ENCODE measurements at places on chromosomes 6 and 20.

DNA sequence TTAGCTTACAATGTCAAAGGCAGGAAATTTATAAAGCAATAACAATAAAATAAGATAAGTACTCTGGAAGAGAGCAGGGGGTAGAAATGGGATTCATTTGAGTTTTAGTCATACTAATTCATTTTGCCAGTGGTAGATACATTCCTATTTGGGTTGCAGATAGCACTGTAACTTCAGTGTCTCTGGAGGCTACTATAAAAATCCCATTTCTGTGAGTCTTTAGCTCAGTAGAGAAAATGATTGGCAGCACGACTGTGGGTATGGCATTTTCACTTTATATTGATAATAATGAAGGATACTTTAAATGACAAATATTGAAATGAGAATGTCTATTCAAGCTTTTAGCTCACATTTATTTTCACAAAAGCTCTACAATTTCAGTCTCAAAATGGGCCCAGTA is 93.6 kb downstream of the FHL5 start:
- DNase-seq = no peak

DNA sequence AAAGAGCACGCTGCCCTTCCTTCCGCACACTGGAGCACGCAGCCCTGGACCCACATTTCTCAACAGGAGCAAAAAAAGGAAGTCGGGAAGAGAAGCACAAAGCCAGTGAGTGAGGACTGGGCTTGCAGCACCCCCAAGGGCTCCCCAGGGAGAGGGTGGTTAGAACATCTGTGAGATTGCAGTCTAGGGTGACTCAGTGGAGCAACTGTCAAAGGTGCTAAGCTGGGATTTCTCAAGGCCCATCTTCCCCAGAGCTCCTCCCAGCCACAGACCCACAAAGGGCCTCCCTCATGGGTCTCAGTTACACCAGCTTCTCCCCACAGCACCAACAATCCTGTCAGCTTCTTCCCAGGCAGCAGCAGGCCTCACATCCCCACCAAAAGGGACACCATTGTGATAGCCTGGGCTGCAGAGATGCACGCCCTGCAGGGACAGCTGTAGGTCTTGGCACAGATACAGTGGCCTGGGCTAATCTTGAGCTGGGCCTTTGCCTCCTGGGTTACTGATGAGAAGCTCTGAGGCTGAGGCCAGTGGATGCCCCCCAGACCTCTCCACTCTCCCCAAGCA is 39.6 kb upstream of the CD93 start:
- no peak for DNase-seq

GRCh38 chr6:142786476-142786875 is 158.5 kb downstream of the HIVEP2 start:
- DNase-seq = no peak

DNA sequence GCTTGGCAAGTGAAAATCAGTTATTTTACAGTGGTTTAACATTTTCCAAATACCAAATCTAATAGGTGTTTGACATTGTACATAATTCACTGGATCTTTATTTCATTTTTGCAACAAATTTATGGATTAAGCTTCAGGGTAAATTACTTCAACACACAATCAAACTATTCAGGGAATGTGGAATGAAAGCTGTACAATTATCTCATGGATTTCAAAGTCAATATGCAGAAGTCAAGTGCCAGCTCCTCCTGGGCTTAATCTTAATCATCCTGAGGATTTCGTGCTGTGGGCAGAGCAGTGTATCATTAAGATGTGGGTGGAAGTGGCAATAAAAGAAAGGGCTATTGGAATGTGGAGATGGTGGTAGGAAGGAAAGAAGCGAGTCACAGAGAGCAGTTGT is 548.8 kb downstream of the COL12A1 start:
- no peak for DNase-seq

DNA sequence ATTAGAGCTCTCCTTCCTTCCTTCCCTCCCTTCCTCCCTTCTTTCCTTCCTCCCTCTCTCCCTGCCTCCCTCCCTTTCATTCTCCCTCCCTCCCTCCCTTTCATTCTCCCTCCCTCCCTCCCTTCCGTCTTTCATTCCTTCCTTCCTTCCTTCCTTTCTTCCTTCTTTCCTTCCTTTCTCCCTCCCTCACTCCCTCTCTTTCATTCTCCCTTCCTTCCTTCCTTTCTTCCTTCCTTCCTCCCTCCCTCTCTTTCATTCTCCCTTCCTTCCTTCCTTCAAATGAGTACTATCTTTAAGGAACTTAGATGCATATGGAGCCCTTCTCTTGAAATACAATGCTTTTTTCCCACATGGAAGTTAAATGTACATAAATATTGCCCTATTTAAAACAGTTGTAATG is 20.9 kb upstream of the PTPRK start:
- no peak for DNase-seq

- no peak for DNase-seq
These were observed 47.6 kb downstream of the AGPAT4 start for GRCh38 chr6:161226009-161226964.

DNA sequence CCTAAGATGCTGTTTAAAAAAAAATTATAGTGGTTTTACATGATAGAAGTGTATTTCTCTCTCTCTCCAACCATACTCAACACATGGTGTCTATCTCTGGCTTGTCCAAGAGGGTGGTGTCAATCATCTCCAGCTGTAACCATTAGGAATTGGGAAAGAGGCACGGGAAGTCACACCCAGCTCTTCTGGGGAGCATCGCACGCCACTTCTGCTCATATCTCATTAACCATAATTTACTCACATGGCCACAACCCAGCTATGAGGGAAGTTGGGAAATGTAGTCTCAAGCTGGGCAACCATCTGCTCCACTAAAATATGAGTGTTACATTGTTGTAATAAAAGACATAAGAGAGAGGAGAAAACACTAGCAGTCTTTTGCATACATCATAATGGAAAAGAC is 30.4 kb upstream of the TSHZ2 start:
- no peak for DNase-seq

GRCh38 chr6:77880501-77880900 is 227.7 kb downstream of the MEI4 start:
- no peak for DNase-seq

DNA sequence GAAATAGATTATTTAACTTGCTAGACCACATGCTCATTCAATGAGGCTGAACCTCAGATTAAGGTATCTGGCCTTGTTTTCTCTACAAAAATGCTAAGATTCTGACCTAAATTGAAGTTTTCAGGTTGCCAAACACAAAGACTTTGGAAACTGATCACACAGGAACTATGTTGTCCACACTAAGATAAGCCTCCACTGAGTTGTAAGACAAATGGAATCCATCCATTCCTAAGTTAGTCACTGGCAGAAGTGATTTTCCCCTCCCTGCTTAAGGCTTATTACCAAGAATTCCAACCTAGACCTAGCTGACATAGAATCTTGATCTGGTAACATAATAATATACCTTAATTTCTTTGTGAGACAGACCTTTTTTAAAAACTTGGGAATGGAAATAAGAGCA is 608.1 kb downstream of the TENT5A start:
- no peak for DNase-seq

DNA sequence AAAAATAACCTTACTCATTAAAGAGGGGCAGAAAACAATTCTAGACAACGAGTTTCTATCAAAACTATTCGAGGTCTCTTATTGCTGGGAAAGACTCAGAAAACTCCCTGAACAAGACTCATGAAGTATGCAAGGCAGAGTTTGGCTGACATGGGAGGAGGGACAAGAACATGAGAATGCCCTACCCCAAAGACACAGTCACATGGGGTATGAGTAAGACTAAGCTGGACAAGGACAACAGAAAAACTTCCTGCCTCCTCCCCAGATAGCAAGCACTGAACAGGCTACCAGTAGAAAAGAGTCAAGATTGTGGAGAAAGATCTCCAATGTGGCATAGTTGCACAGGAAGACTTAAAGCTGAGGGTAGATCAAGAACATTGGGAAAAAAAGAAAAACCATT is 39.7 kb upstream of the PHIP start:
- no peak for DNase-seq

DNA sequence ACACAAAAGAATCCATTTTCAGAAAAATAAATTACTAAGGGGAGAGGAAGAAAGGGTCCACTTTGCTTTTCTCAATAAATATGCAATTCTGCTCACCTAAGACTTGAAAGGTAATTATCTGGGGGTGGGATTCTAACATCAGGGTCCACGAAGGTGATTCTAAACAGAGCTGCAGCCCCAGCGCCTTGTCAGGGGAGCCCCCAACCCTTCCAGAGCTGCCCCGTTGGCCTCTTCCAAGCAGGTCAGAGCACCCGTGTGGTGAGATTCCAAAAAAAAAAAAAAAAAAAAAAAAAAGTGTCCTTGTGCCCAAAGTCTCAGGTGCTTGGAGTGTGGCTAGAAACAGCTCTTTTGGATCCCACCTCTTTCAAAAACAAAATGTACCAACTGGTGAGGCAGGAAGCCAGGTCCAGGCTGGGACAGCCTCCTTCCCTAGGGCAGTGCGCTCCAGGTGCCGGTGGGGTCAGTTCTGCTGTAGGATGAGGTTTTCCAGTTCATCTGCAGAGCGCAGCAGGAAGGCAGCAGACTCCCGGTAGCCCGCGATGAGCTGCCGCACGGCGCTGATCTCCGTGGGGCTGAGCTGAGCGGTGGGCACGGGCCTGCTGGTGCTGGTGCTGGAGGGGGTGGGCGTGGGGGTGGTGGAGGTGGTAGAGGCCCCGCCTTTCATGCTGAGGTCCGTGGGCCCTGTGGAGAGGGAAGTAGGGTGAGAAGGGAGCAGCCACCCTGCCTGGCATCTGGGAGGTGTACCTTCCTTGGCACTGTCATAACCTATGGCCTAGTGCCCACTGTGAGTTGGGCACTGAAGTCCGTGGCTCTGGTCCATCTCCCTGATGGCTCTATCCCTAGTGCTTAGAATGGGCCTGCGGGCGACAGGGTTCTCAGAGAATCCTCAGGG is 89.3 kb downstream of the ASXL1 start:
- DNase-seq = no peak

DNA sequence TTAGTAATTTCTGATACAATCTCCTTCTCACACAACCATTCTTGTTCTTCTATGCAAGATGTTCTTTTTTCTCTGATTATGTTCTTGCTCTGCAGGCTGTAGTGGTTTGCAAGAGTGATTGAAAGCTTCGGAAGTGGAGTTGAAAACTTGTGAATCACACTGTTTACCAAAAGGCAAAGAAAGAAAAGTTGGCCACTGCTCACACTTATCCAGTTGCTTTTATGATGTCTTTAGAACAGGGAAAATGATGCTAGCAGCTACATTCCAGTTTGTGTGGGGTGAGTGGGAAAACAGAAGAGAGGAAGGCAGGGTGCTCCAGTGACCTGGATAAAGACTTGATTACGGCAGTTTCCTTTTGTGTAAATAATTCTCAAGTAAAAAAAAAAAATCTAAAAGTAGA is 583.3 kb downstream of the TENT5A start:
- DNase-seq = no peak

- no peak for DNase-seq
These were observed 87.0 kb upstream of the RSPO3 start for GRCh38 chr6:127031511-127031910.

DNA sequence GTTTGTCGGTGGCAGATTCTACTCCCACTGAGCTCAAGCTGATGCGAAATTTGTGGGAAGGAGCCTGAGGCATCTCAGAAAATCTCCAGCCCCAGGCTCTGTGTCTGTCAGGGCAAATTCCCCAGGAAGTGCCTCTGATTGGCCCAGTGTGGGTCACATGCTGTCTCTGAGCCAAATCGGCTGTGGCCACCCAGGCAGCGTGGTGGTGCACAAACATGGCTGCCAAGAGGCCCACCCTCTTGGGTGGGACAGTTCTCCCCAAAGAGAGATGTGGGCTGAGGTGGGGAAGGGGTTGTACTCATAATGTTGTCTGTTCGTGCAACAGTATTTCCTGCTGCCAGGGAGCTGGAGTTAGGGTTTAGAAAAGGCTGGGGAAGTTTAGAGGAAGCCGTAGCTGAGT is 130.6 kb downstream of the BMP7 start:
- DNase-seq = no peak

DNA sequence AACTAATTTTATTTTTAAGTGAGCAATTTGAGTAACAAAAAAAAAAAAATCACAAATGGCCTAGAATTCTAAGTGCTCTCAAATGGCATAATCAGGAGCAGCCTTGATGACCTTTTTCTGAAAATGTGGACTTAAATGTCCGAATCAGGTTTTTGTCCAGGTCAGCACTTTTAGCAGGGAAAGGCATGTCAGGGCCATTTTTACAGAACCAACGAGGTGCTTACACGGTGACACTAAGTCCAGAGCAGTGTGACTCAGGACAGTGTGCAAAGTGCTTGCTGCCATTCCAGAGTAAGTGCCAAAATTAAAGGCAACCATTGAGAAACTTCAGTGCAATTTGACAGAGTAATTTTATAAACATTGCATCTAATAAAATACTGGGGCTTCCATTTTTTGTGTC is 127.8 kb downstream of the KIF16B start:
- DNase-seq = no peak

DNA sequence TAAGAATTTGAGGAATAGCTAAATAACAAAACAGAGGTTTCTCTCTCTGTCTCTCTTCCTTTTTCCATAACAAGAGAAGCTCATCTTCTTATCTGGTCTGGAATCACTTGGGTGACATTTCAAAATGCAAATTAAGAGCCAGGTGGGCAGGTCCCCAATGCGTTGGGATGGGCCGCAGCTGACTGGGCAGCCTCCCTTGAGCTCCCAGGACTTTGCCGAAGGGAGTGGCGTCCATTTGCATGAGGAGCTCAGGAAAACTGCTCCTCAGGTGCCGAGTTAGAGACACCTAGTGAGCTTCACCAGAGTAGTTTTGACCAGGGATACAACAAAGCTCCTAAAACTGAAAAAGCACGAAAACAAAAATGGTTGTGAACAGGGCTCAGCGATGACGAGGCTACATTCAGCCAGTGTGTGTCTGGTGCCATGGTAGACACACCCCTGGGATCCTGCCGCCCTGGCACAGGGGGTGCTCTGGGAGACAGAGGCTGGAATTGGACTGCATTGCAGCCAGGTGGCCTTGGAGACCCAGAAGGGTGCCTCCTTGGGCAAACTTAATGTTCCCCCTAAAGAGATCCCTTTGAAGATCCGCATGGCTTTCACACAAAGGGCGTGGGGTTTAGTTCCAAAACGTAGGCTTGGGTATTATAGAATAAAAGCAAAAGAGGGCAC is 13.5 kb upstream of the SERPINB6 start:
- DNase-seq = no peak

DNA sequence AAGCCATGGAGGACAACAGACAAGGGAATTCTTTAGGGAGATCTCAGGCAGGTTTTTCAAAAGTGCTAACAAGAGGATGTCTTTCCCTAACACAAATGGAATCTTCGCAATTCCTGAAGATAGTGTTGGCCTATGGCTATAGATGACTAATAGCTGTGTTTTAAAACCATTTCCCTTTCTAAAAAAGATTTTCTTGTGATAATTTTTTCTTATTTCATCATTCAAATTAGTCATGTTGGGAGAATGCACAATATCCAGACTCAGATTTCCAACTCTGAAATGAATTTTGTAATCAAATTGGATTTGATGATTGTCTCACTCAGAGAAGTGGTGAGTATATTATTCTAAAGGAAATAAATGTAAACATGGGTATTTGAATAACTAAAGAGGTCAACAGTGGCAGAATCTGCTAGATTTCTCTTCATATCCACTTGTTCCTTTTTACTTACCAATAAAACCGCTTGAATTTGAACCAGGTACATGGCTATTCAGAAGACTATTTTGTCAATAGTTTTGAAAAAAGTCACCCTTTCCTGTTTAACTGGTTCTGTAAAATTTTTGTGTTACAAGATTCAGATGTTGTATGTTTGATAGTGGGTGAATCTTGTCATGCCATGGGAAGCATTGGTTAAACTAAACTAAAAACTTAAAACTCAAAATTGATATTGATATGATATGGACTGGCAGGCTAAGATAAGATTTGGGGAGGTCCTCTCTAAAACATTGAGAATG is 1223.7 kb upstream of the EYS start:
- no peak for DNase-seq
